ENCODE measurements at places on chromosomes 5 and 9. TPM values are rescaled to one million over a fixed set of nuclear protein-coding genes. Genes with fewer than 3 reads are reported as not detected.

DNA sequence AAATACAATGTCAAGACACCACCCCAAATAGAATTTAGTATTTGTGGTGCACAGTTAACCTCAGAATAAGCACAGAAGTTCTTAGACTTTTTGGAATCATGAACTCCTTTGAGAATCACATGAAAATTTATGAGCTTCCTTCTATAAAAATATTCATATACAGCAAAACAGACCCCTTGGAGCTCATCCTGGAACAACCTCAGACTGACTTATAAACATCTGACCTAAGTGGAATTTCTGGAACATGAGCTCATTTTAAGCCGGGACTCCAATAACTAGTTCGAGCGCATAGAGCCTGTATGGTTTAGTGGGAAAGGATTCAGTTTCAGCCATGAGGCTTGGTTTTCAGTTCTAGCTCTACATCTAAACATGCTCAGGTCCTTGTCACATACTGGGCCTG lies 192.3 kb downstream of the DEPDC1B start:
- H3K27me3 ChIP-seq: no peaks in the 10 kb centered on the region
- no peaks in the 10 kb centered on the region for H3K4me1 ChIP-seq
- no peak for DNase-seq
- no peaks in the 10 kb centered on the region for H3K36me3 ChIP-seq
- H3K27ac ChIP-seq: no peak overlapping the region

DNA sequence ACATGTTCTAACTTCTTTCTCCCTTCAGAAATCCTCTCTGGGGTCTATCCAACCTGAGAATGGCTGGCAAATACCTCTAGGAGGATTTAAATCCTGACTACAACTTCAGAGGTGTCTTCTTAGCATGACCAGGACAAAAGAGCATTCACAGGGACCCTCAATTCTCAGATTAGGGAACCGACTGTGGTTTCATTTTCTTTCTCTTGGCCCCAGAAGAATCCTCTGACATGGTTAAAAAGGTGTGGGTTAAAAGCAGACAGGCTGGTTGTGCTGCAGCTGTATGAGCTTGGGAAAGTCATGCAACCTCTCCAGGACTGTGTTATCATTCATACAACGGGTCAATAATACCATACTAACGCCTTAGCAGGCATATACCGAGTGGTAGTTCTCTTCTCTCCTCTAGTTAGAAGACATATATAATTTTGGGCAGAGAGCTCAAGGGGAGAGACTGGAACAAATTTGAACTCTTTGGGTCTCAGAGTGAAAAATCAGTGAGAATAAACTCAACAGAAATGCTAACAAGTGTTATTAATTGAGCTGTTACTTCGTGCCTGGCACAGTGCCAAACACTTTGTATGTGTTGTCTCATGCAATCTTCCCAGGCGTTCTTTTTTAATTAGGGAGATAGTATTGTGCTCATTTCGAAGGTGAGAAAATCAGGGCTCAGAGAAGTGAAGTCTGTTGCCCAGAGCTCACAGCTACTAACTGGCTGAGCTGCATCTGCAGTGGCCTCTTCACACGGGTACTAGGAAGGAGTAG lies 35.2 kb downstream of the INSYN2B start:
- no peak overlapping the region for H3K4me3 ChIP-seq
- H3K4me1 ChIP-seq: peaks cover 9% of the 10 kb centered on the region
- DNase-seq: no peak

- H3K4me3 ChIP-seq: no peak overlapping the region
- no peaks in the 10 kb centered on the region for H3K36me3 ChIP-seq
- H3K4me1 ChIP-seq: peaks cover 23% of the 10 kb centered on the region
Measured at GRCh38 chr9:70551396-70551795, 136.9 kb upstream of the KLF9 start.

DNA sequence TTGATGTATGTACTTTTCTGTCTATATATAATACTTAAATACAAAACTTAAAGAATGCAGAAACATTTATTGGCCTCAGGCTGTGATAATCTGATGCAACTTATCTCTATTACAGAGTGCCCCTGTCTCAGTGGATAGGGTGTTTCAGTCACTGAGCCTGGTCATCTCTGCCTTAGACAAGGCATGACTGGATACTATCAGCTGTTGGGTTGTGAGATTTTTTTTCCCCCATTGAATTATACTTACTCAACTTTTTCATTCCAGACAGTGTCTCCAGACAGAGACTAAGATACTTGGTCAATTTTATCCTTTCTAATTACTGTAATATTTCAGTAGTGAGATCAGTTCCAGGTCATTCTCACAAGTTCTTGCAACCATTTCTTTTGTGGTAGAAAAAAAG lies 26.7 kb downstream of the XRCC4 start:
- H3K36me3 ChIP-seq: no peaks in the 10 kb centered on the region
- DNase-seq: no peak
- H3K27ac ChIP-seq: no peak overlapping the region
- no peak overlapping the region for H3K4me3 ChIP-seq
- H3K27me3 ChIP-seq: no peaks in the 10 kb centered on the region

- no peak overlapping the region for H3K27ac ChIP-seq
- no peaks in the 10 kb centered on the region for H3K4me1 ChIP-seq
- H3K27me3 ChIP-seq: no peaks in the 10 kb centered on the region
- H3K4me3 ChIP-seq: no peak overlapping the region
- H3K36me3 ChIP-seq: no peaks in the 10 kb centered on the region
Measured at GRCh38 chr9:117587263-117587662, 116.9 kb upstream of the TLR4 start.

GRCh38 chr5:110784901-110785300 lies 46.1 kb downstream of the SLC25A46 start:
- no peak overlapping the region for H3K27ac ChIP-seq
- no peak for DNase-seq

DNA sequence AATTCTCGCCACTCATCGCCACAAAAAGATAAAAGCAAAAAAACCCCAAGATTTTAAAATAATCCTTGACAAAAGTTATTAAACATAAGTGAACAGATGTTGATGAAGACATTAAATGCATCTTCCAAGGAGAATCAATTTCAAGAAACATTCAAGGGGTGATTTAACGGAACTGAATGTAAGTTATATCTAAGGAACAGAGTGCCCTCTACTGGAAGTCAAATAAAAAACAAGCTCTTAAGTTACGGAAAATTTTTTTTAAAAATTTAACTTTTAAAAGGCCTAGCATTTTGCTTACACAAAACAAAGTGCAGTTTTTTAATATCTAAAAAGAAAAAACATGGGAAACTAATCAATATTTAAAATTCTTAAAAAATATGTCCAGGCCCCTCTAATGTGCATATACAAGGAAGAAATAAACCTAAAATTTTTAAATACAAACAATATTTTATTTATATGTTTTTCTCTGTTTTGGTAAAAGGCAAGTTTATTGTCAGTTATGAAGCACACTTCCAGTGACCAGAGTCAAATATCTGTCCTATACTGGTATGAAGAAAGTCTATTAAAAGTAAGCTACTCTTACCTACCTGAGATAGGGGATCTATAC lies 28.0 kb downstream of the TEX10 start:
- H3K4me1 ChIP-seq: no peaks in the 10 kb centered on the region
- no peak overlapping the region for H3K27ac ChIP-seq
- H3K4me3 ChIP-seq: no peak overlapping the region
- H3K36me3 ChIP-seq: no peaks in the 10 kb centered on the region

DNA sequence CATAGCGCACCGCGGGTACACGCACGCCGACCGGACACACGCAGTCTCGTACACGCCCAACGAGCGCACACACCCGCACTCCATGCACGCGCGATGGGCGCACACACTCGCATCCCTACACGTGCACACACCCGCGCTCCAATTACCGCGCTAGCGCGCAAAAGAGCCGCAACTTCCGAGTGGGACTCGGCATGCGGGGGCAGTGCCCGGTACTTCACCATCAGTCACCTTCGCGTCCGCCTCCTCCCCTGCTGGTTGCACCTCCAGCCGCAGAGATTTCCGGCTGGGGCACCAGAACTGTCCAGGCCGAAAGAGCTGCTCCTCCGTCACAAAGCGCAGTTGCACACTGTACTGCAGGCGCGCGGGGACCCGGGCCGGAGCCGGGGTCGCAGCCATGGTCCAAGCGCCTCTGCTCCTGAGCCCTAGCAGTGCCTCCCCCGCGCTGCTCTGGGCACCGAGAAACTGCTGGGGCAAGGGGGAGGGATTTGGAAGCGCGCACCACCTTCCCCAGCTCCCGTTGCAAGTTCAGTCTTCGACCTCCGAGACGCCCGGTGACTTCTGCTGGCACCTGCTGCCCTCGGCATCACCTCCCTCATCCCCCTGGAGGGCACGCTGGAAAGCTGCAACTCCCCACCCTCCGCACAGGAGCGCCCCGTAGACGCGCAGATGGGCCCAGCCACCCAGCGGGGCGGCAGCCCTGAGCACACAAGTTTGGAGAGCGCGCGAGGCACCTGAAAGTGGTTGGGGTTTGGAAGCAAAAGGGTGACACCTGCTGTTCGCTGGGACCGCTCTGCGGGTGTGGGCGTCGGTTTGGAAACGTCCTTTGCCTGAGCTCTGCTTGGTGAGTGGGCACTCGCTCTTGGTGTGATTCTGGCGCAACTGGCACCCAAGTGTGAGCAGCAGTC lies 337.4 kb upstream of the PUM3 start:
- peak overlapping the region; percentile 15 for H3K27ac ChIP-seq
- DNase-seq: peak; percentile 35
- H3K4me1 ChIP-seq: peaks cover 19% of the 10 kb centered on the region
- H3K4me3 ChIP-seq: peak overlapping the region; percentile 55
- no peaks in the 10 kb centered on the region for H3K36me3 ChIP-seq

- H3K4me1 ChIP-seq: no peaks in the 10 kb centered on the region
- H3K4me3 ChIP-seq: no peak overlapping the region
- no peak for DNase-seq
- H3K36me3 ChIP-seq: no peaks in the 10 kb centered on the region
Measured at GRCh38 chr5:36751886-36752285, 124.7 kb upstream of the NIPBL start.

DNA sequence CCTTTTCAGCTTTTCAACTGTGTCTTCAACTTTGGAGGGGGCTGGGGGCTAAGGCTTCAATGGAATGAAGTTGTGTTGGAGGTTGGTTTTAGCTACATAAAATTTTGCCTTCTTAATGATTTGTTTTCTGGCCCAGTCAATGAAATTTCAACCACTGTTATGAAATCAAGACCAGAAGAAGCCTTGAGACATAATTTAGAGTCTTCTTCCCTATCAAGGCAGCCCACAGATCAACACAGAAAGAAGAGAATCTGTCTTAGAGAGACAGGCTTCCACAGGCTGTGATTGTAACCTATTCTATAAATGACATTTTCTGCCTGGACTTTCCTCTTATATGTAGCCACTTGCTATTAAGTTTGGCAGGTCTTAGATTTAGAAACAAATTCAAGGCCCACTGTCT lies 46.5 kb upstream of the ZSWIM6 start:
- no peaks in the 10 kb centered on the region for H3K36me3 ChIP-seq
- H3K27me3 ChIP-seq: no peaks in the 10 kb centered on the region
- DNase-seq: no peak
- no peaks in the 10 kb centered on the region for H3K4me1 ChIP-seq
- no peak overlapping the region for H3K27ac ChIP-seq

PTGS1 gene
- total RNA-seq: 4.0 TPM

F2RL2 gene
- 0.66 TPM for total RNA-seq

GRCh38 chr9:87245271-87245670 lies 252.4 kb upstream of the DAPK1 start:
- H3K27ac ChIP-seq: no peak overlapping the region
- no peaks in the 10 kb centered on the region for H3K4me1 ChIP-seq
- H3K36me3 ChIP-seq: no peaks in the 10 kb centered on the region
- no peak overlapping the region for H3K4me3 ChIP-seq

DNA sequence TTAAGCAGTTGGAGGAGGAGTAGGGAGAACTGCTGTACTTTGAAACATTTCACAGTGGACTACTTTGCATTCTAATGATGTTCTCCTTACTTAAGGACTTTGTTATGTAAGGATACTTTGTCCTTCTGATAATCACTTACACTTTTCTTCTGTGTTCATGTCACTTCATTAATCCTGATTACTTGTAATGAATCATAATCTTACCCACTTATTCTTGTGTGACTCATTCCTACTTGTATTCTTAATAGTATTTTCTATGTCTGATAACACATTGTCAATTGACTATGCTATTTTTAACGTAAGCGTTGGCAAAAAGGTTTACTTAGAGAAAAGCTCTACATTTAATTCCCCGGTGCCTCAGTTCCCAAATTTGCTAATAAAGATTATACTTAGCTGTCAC lies 63.8 kb downstream of the GHR start:
- H3K36me3 ChIP-seq: no peaks in the 10 kb centered on the region
- no peak for DNase-seq
- H3K27me3 ChIP-seq: no peaks in the 10 kb centered on the region
- H3K27ac ChIP-seq: no peak overlapping the region

POU5F2 gene
- total RNA-seq: 4.1 TPM

BRINP1 gene
- total RNA-seq: 47.2 TPM

DNA sequence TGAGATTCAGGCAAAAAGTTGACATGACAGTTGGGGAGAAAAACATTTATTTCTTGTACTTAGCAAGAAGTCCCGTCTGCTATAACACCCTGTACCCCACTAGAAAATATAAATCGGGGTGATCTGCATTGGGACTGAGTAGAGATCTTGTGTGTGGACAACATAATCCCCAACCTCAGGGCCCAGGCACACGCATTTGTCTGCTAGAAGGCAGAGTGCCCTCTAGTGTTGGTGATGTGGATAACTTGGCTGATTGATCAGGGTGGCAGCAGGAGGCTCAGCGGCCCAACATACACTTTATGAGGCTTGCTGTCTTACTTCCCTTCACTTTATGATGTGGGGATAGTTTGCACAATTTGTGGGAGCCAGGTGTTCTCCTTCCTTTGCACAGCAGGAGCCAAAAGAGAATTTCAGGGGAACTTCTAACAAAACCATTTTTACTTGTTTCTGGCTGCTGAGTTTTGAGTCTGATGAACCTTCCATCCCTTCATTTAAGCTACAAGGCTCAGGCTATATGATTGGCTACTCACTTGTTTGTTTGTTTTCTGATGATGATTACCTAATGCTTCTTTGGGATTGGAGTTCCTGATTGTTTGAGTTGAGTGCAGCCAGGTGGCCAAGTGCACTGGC lies 263.2 kb downstream of the DMAC1 start:
- no peak overlapping the region for H3K4me3 ChIP-seq
- H3K36me3 ChIP-seq: no peaks in the 10 kb centered on the region
- peaks cover under 1% of the 10 kb centered on the region for H3K4me1 ChIP-seq
- H3K27me3 ChIP-seq: no peaks in the 10 kb centered on the region

DNA sequence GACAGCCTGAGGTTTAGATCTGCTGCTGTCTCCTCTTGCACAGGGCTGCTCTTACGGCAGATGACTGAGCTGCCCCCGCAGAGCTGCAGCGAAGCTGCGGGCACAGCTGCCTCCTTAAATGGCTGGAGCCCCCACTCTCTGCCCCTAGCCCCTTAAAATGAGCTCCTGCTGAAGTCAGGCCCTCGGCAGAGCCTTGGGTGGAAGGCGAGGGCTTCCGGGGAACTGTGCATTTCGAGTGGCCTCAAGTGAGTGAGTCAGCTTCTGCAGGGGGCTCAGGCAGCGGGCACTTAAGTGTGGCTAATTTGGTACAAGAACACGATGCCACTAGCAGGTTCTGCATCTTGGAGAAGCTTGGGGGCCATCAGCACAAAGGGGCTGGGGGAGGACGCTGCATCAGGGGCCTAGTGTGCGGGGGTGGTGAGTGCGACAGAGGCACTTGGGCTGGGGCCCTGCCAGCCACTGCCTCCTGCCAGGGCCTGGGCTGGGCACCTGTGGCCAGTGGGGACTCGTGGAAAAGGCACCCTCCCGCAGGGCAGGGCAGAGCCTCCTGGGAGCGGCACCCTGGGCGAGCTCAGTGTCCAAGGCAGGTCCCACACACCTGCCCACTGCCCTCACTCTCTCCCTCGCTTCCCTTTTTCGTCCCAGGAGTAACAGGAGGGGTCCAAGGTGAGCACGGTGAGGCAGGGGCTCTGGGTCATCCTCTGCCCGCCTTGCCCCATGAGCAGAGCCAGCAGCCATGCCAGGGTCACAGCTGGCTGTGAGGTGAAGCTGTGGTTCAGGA lies 28.8 kb upstream of the RNU6ATAC start:
- no peak overlapping the region for H3K4me3 ChIP-seq
- H3K27ac ChIP-seq: no peak overlapping the region
- no peak for DNase-seq
- H3K27me3 ChIP-seq: no peaks in the 10 kb centered on the region
- H3K4me1 ChIP-seq: peaks cover 31% of the 10 kb centered on the region

Data from spinal cord (tissue), 10 donors.